ENCODE measurements at places on chromosomes 5 and 9.
A peak's percentile ranks its signal among the peaks of the same experiment; 100 is the strongest.

DNA sequence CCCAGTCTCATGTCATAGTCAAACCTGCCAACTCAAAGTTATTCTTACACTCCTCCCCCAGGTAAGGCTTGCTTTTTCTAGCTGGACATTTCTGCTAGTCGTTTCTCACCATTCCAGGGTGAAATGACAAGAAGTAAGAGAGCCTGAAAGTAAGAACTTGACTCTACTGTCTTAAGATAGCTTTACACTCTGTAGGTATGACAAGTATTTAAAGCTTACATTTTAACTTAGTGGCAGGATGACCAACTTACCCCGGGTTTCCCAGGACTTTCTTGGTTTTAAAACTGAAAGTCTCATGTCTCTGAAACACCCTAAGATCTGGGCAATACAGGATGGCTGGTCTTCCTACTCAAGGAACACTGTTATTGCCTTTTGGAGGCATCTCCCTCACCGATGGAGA lies 67.5 kb upstream of the PIK3R1 start:
- no peak for DNase-seq

GRCh38 chr5:2534251-2534650 lies 217.2 kb downstream of the IRX2 start:
- DNase-seq = no peak

DNA sequence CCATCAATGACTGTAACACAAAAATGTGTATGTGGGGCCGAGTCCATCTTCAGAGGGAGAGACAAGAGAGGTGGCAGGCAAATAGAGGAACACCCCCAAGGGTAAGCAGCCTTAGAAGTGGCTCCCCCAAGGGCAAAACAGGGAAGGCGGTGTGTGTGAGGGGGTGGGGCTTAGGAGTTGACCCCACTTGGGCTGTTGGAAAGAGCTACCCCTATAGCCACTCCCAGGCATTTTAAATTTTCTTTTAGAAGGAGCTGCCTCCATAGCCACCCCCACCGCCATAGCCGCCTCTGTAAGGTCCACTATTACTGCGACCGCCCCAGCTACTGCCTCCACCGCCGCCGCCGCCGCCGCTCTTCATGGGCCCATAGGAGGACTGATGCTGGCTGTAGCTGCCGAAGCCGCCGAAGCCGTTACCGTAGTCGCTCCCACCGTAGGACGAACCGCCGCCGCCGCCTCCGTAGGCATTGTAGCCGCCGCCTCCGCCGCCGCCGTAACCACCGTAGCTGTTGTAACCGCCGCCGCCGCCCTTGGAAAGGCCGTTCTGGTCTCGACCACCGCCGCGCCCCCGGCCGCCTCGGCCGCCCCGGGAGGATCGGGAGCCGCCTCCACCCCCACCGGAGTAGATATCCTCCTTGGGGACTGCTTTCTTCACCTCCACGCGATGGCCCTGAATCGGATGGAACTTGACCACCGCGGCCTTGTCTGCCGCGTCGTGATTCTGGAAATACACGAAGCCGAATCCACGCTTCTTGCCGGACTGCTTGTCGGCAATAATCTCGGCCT lies 1.1 kb downstream of the HNRNPA0 start:
- no peak for DNase-seq

DNA sequence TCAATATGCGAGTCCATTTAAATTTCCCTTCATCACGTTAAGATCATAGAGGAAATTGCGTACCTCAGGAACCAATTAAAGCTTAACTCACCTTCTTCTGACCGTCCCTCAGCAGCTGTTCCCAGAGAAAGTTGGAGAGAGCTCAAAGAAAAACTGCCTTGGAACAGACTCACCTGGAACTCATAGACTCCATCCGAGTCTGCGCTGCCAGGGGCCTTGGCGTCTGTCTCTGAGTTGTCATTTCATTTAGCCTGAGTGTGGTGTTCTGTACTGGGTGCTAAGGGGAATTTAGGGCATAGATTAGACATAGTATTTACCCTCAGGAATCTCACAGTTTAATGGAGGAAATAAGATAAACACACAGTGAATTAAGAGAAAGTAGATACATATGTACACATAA lies 892.7 kb downstream of the TLE1 start:
- no peak for DNase-seq

- DNase-seq = peak; percentile 52
These were observed 14.6 kb downstream of the LCN10 start for GRCh38 chr9:136728080-136728547.

GRCh38 chr5:166671811-166672210 lies 1619.6 kb upstream of the WWC1 start:
- DNase-seq = no peak

DNA sequence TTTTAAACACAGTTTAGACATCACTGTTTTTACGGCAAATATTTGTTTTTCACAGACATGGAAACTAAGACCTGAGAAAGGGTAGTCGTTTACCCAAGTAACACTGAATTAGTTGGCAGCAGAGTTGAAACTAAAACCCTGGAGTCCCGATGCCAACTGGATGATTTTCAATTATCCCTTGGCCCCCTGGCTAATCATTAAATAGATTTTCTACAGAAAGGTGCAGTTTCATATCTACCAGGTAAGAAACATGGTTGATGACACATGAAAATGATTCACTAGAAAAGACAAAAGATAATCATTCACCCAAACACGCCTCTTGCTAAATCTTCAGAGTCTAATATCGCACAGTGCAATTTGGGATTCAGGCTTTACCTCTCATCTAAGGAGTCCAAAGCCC lies 136.9 kb downstream of the SEMA5A start:
- no peak for DNase-seq

- DNase-seq = no peak
These were observed 102.4 kb downstream of the MED27 start for GRCh38 chr9:131977109-131977838.

DNA sequence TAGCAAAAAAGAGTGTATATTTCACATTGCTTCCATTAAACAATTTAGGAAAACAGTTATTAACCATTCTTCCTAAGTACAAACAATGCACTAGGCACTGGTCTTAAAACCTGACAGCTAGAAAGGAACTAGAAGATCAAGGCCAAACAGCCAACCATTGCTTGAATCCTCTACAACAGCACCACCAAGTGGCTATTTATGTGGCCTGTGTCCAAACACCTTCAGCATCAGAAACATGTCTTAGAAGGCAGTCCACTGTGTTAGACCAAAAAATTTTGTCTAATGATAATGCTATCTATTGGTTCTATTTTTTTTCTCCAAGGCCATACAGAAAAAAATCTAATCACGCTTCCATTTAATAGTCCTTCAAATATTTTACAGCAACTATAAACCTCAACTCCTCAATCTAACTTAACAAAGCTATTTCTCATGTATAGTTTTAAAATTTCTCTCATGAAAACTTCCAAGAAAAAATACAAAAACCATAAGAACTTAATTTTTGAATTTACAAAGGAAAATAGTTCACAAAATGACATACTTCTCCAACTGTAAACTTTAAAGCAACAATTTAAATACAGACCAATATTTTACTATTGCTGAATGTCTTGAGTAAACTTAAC lies 36.1 kb downstream of the CAAP1 start:
- peak; percentile 10 for DNase-seq

DNA sequence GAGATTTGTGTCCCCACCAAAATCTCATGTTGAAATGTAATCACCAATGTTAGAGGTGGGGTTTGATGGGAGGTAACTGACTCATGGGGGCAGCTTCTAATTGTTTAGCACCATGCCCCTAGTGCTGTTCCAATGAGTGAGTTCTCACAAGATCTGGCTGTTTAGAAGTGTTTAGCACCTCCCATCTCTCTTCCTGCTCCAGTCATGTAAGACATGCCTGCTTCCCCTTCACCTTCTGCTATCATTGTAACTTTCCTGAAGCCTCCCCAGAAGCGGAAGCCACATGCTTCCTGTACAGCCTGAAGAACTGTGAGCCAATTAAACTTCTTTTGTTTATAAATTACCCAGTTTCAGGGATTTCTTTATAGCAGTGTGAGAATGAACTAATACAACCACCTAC lies 170.5 kb downstream of the NDUFS4 start:
- no peak for DNase-seq

- no peak for DNase-seq
These were observed 441.5 kb downstream of the DNAH5 start for GRCh38 chr5:13503017-13503416.

- DNase-seq = no peak
These were observed 221.1 kb downstream of the FANCC start for GRCh38 chr9:95096381-95096780.

DNA sequence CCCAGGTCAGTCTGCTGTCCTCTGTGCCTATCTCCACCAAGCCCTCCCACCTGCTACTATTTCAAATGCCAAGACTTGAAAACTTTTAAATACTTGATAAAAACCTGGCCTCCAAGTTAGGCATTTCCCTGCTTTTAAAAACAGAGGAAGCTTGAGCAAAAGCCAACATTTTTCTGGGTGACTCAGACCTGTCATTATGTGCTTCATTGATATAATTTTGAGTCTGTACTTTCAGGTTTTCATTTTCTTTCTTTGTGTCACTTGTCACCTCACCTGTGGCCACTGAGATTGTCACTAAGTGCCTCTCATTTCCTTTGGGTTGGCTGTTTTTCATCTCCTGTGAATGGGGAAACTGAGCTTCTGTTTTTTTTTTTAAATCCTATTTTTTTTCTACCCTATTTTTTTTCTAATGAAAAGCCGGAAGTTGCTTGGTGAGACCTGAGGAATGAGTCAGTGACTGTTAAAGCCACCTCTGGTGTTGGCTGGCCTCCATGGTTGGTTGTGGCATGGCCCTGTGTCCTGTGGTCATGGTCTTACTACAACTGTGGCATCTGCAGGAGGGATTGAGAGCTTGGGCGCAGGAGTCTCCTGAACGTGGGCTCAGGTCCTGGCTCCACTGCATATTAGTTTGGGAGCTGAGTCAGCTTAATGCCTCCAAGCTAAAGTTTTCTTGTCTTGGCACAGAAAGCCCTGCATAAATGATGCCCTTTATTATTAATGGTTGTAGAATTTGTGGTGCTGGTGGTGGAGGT lies 56.7 kb downstream of the ARHGAP26 start:
- DNase-seq = no peak

- DNase-seq = no peak
These were observed 5.9 kb upstream of the IQGAP2 start for GRCh38 chr5:76397200-76397599.

- no peak for DNase-seq
These were observed 24.6 kb downstream of the PIK3R1 start for GRCh38 chr5:68240202-68240601.

DNA sequence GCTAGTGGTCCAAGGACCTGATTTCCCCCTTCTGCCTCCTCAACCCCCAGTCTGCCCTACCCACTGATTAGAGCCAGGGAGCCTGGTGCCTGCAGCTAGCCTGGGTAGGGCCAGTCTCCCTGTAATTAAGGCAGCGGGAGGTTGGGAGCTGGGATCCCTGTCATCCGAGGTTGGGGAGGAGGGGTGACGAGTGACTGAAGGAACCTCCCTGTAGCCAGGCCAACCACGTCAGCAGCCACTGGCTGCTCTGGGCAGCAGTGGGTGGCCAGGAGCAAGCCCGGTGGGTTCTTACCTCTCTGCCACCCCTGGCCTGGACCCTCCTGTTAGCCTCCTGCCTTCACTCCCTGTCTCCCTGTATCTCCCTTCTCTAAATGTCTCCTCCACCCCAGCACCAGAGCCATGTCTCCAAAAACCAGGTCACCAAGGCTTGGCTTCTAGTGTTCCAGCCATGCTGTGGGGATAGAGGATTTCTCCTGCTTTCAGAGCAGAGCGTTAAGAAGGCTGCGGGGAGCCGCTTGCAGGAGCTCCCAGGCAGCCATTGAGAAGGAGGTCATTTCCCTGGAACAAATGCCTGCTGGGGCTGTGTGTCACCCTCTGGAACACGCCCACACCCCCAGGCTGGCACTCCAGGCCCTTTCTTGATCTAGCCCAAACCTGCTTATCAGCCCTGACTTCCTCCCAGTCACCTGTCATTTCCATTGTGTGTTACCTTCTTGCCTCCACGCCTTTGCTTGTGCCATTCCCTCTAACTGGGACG lies 65.0 kb upstream of the GGTA1 start:
- no peak for DNase-seq

DNA sequence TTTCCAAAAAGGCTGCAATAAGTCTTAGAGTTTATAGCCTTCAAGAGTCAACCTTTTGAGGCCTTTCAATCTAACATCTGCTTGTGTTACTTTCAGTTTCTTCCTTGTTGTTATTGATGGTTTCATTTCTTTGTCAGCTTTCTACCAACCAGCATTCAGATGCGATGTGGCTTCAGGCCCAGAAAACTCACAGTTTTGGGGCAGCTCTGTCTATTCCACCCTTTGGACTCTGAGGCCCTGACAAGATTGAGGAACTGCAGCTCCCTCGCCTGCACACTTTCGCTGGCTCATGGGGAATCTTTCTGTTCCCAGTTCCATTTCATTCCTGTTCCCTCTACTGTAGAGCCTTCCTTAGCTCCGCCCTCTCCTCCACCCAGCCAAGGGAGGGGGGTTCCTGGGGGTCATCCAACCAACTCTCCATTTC lies 13.3 kb upstream of the WHRN start:
- DNase-seq = no peak

GRCh38 chr9:113674436-113674835 lies 201.7 kb upstream of the ZNF618 start:
- no peak for DNase-seq

DNA sequence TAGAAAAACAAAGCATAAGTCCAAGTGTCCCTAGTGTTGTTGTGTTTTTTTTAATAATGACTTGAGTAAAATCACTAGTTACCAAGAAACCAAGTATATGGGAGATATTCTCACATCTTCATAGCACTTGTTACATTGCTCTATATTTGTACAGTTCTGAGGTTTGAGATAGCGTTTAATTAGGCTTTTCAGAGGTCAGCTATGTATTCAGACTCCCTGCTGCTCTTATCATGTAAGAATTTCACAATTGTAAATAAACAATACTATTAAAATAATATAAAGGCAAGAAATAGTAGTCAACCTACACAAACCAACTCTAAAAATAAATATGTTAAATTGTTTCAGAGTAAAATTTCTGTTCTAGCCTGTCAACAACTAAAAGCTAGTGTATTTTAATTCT lies 761.9 kb upstream of the FAM174A start:
- no peak for DNase-seq

- DNase-seq = no peak
These were observed 53.3 kb downstream of the RAPGEF6 start for GRCh38 chr5:131581702-131582101.

- peak; percentile 1 for DNase-seq
These were observed 988.3 kb downstream of the DTWD2 start for GRCh38 chr5:117999939-118000549.
